Stimulated activated CD8-positive, alpha-beta memory T cell treated with anti-CD3 and anti-CD28 coated beads, Interleukin-4, amount 100 ng/mL, for 24 hours (primary cell): ENCODE measurements at places on chromosomes 16 and 17.

GRCh38 chr17:82097184-82097918 is 685 bp downstream of the FASN start:
- no peak for DNase-seq

GRCh38 chr17:39653662-39654331 is 11.4 kb upstream of the TCAP start:
- DNase-seq: peak; percentile 71

DNA sequence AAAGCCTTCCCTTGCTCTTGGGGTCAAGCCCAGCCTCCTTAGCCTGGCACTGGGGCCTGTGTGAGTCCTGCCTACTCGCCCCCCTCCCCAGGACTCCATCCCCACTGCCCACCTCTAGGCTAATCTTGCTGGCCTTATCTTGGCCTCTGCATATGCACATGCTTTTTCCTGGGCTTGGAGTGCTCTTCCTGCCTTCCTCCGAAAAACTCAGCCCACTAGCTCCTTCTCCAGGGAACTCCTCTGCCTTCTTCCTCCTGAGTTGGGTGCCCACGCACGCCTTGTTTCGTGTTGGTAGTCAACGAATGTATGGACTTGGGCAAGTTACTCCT is 16.5 kb downstream of the TBX2 start:
- no peak for DNase-seq

DNA sequence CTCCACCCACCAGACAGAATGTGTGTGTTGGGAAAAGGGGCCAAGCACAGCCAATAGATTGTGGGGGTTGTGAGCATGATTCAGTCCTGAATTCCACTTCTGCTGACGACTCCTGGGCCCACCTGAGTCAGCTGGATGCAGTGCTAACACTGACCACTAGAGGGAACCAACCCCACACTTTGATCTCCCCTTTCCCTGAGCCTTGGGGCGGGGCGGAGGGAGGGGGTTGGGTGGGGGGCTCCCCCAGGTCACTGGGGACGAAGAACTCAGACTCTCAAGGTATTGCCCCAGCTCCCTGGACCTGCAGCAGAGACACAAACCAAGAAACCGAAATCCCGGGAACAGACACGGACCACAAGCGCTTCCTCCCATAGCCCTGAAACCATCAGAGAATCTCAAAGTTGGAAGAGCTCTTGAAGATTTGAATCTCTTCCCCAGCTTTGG is 621 bp upstream of the CSHL1 start:
- DNase-seq: peak; percentile 49

DNA sequence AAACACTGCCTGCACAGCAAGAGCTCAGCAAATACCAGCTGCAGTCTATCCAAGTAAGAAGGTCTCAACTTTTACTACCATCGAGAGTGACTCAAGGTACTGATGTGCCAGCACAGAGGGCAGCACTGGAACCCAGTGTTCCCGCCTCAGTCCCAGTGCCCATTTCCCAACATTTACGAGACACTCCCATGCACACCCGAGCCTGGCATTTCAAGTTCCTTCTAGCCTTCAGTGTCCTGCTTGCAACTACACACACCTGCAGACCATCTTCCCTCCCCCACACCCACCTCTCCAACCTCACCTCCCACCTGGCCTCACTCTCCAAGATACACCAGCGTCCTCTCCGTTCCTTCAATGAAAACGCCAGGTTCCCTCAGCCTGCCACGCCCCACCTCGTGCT is 3.2 kb downstream of the KLHDC4 start:
- DNase-seq: no peak

DNA sequence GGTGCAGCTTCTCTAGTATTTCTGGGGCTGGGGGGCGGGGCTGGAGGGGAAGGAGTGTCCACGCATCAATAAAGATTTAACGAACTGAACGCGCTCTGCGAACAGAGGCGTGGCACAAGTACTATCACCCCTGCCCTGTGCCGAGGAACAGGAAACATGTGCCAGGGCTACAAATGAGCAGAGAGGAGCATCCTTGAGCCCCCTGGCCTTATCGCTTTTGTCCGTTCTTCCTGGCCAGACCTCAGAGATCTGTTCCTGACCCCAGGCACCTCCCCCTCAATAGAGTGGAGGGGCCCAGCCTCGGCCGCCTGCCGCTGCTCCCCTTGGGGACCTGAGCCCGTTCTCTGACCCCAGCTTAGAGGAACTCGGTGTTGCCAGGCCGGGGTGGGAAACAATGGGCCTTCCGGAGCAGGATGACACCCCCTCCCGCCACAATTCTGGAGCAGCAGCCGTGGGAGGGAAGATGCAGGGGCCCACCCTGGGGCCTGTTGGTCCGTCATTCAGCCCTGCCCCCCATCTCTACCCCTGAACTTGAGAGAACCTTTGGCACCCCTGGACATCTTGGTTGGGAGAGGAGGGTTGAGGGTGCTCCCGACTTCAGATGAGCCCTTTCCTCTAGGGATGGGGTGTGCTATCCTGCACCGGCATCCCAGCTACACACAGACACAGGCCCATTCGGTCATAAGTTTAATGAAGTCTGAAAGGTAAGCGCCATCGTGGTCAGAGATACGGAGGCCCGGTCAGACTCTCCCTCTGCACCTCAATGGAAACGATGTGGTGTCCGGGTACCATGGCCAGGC is 1.1 kb downstream of the NAA38 start:
- DNase-seq: no peak

- no peak for DNase-seq
Measured at GRCh38 chr17:69783865-69784264, 291.2 kb upstream of the KCNJ16 start.

DNA sequence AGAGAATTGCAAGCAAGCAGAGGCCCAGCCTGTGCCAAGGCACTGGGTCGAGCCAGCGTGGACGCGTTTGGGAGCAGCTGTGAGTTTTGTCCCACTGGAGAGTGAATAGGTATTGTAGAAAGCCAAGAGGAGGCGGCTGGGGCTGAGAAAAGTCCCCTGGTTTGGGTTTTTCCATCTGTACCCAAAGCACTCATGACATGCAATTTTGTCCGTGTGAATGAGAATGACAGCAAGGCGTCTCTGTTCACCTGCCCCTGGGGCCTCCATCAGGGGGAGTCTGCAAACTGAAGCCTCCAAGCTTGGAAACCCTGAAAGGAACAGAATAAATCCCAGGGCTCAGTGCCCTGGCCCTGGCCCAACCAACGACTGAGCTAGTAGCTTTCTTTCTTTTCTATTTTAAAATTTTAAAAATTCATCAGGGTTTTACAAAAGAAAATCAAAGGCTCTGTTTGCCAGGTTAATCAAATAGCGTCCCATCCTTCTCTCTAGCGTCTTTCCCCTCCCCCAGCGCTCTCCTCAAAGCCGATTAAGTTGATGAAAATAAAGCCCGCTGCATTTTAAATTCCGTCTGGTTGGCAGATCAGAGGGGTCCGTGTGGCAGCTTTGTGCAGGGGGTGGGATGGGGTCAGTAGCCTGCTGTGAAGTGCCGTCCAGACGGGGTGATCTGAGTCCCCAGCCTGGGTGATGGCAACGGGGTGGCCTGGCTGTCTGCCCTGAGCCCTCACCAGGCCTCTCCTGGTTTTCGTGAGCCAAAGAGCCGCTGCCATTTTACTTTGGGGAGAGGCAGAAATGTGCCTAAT is 171.0 kb downstream of the KATNIP start:
- no peak for DNase-seq

DNA sequence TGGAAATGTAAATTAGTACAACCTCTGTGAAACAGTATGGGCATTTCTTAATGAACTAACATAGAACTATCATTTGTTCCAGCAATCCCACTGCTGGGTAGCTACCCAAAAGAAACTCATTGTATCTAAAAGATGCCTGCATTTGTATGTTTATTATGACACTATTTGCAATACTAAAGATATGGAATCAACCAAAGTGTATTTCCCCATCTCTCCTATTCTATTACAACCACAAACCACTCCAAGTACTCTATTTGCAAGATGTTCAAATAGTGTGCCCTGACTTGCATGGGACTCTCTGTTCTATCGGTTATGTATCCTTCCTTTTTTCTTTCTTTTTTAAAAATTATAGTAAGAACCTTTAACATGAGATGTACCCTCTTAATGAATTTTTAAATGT is 845.2 kb downstream of the CDH11 start:
- no peak for DNase-seq

- no peak for DNase-seq
Measured at GRCh38 chr16:9124908-9125584, 33.6 kb downstream of the HAPSTR1 start.

DNA sequence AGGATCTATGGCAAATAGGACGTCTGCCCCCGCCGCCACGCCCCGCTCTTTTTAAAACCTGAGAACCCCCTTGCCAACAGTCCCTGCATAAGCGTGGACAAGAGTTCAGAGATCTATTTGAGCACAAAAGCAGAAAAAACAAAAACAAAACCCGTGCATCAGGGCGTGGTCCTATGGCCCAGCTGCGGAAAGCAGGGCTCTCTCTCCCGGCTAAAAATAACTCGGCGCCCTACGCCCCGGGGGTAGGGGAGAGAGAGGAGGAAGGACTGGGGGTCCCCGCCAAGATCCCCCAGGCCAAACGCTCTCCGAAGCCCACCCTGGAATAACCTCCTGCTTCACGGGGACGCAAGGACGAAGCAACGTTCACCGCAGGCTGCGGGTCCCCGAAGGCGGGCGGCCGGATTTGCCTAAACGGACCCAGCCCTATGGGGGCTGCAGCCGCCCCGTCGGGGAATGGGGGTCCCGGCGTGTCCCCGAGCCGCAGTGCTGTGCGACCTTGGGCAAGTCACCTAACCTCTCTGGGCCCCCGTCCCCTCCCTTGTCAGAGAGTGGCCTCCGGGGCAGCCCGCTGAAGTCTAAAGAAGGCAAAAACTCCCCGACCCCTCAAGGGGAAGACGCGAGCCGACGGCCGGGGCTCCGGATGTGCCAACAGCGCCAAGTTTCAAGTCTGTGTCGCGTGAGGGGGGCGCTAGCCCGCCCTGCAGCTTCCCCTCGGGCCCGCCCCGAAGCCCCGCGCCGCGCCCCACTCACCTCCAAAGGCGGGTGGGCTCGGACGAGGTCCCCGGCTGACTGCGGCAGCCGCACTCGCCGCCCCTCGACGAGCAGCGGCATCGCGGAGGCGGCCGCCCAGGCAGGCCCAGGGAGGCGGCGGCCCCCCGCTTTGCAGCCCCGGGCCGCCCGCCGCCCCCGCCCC is 477 bp downstream of the NTAN1 start:
- DNase-seq: no peak

DNA sequence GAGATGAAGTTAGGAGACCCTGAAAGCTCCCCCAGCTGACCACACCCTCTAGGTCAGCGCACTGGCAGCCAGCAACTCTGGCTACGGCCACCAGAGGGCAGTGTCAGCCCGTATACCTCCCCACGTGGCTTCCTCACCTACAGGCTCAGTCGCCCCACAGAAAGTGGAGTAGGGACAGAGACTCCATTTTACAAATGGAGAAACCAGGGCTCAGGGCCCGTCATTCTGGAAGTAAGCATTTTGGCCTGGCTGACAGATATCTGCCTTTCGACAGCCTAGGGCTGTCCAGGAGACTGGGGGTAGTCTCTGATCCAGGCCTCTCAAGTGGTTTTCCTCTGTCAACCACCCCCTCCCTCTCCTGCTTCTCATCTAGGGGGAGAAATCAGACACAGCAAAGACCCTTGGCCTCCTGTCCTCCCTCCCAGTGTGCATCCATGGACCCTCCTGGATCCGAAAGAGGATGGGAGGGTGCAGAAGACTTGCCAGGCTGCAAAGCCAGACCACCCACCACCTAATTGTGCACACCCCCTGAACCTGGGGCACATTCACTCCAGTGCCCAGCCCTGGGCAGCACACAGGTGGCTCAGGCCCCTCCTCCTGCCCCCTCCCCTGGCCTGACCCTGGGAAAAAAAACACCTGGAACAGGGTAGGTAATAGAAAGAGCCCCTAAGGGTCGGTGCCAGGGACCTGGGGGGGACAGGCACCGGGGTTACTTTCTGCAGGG is 3.8 kb upstream of the HAP1 start:
- DNase-seq: peak; percentile 59

- DNase-seq: no peak
Measured at GRCh38 chr16:80824623-80825364, 20.4 kb upstream of the CDYL2 start.

- no peak for DNase-seq
Measured at GRCh38 chr17:81500047-81500446, 12.6 kb downstream of the ACTG1 start.

- DNase-seq: no peak
Measured at GRCh38 chr16:68806981-68807380, 36.4 kb upstream of the TANGO6 start.

- DNase-seq: no peak
Measured at GRCh38 chr16:7382521-7382920, 49.9 kb downstream of the RBFOX1 start.

DNA sequence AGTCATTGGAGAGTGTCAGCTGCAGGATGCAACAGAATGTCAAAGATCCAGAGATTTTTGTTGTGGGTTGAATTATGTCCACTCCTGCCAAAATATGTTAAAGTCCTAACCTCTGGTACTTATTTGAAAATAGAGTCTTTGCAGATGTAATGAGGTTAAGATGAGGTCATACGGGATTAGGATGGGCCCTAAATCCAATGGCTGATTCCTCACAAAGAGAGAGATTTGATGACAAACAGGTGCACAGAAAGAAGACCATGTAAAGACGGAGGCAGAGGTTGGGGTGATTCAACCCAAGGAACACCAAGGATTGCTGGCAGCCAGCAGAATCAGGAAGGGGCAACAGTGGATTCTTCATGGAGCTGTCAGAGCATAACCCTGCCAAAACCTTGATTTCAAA is 34.5 kb upstream of the USP22 start:
- DNase-seq: no peak

- DNase-seq: no peak
Measured at GRCh38 chr17:4035081-4035680, 70.9 kb upstream of the ATP2A3 start.

GRCh38 chr16:3580251-3580651 is 3.0 kb upstream of the NLRC3 start:
- DNase-seq: no peak

- DNase-seq: no peak
Measured at GRCh38 chr16:85278839-85279238, 166.6 kb upstream of the CIBAR2 start.

DNA sequence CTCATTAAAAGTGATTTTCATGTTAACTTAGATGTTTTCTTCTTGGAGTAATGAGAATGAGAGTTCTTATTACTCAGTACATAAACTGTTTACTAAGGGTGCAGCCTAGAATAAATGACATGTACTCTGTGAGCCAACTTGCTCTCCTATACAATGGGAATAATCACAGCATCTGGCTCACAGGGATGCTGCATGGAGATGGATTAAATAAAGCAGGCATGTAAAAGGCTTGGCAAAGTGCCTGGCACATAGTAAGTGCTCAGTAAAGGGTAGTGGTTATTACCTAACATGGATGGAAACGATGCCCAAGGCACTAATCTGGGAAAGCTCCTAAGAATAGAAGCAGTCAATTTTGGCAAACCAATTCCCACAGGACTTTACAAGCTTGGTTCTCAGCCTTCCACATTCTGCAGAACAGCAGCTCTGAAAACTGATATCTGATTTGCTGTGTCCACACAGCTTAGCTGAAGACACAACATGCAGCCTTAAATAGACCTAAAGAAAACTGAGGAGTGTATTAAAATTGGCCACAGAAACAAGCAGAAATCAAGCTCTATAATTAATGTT is 176.1 kb downstream of the ABCC12 start:
- no peak for DNase-seq

- no peak for DNase-seq
Measured at GRCh38 chr17:44075598-44076293, 5.2 kb downstream of the G6PC3 start.
